A172 (cell line): ENCODE measurements at places on chromosomes 7 and 10. TPM values are rescaled to one million over a fixed set of nuclear protein-coding genes. Genes with fewer than 3 reads are reported as not detected.

DNA sequence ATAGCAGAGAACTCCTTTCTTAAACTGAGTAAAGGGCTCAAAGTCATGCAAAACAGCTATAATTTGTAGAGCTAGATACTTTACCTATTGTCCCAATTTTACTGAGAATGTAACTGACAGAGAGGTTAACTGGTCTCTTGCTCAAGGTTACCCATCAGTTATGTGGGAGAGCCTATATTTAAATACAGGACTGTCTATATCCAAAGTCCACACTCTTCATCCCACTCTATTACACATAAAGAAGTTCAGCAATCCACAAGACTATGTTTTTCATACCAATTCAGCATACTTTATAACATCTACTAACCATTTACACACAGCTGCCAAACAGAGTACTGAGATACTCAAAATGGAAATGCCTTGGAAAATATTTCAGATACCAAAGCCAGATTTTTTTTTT is 100.2 kb downstream of the MICU1 start:
- no peak for DNase-seq

GRCh38 chr7:50795253-50795652 is 12.6 kb upstream of the GRB10 start:
- no peak for DNase-seq

DNA sequence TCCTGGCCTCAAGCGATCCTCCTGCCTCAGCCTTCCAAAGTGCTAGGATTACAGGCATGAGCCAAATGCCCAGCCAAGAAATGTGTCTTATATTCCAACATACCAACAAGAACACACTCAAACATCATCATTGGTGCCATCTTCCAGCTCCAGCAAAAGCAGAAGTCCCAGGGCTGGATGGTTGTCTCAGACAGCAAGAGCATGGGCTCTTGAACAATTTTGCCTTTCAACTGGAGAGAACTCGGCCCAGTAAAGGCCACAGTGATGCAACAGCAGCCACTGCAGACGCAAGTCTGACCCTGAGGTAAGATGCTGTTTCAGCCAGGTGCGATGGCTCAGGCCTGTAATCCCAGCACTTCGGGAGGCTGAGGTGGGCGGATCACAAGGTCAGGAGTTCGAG is 52.8 kb upstream of the NFE2L3 start:
- DNase-seq, result no peak

DNA sequence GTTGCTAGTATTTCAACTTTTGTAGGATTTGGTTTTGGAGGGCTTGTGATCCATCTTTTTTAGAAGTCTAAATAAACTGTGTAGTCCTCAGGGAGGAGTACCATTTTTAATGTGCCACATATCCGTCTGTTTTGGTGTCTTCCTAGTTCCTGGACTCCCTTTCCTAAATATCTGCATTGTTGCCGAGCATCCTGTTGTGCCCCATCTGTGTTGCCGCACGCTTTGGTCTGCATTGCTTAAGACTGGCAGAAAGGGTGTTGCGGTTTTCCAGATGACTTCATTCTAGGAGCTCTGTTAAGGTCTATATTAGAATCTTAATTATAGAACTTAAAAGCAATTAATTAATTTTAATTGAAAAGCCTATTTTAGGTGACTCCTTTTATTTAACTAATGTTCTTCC is 49.4 kb downstream of the RBM33 start:
- no peak for DNase-seq

DNA sequence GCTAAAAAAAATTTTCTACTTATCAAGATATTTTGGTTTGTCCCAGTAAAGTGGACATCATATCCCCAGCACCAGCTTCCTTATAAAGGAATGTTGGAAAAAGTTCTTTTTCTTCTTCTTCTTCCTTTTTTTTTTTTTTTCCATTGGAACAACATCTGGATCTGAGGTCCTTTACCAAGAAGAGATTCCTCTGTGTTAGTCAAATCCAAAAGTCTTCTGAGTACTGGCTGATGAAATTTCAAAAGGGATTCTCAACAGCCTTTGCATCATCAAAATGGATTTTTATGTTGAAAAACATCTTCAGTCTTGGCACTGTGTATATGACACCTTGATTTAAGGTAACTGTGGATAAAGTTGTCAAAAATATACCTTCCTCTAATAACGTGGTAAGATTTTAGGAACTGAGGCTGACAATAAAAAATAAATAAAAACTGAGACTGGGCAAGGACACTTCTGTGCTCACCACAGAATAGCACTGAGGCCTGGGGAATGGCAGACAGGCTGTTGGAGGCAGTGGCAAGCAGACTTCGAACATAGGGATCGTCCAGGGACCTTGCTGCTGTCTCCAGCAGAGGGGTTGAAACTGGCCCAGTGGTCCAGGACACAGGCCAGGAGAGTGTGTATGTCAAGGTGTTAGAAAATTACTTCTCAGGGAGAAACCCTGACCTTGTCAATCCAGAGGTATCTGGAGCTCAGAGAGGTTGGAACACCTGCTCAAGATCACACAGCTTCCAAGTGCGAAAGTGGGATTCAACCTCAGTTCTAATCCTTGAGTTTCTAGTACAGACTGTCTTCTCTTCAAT is 130.4 kb downstream of the PTPN20 start:
- no peak for DNase-seq

GRCh38 chr10:132978542-132978941 is 36.2 kb upstream of the CFAP46 start:
- DNase-seq, result no peak

- peak; percentile 68 for DNase-seq
These were observed 21.5 kb downstream of the GET4 start for GRCh38 chr7:897771-898376.

Gene GPNMB
- total RNA-seq, result 333 and 346 TPM in 2 replicates

Gene FAM13C
- 0.22 TPM in 1 of 2 replicates, not detected in the other for total RNA-seq
